ENCODE measurements at places on chromosomes 3 and 15. TPM values are rescaled to one million over a fixed set of nuclear protein-coding genes. Genes with fewer than 3 reads are reported as not detected.

The TRIM69 gene
- 8.2 TPM for total RNA-seq

The MYRIP gene
- 5.5 TPM for total RNA-seq

The FANCD2 gene
- 8.7 TPM for total RNA-seq

The SEMA3G gene
- 27.2 TPM for total RNA-seq

The PCSK6 gene
- total RNA-seq: 0.27 TPM

The CHRM5 gene
- under 0.01 TPM for total RNA-seq
